ENCODE measurements at places on chromosomes 7 and 10.

DNA sequence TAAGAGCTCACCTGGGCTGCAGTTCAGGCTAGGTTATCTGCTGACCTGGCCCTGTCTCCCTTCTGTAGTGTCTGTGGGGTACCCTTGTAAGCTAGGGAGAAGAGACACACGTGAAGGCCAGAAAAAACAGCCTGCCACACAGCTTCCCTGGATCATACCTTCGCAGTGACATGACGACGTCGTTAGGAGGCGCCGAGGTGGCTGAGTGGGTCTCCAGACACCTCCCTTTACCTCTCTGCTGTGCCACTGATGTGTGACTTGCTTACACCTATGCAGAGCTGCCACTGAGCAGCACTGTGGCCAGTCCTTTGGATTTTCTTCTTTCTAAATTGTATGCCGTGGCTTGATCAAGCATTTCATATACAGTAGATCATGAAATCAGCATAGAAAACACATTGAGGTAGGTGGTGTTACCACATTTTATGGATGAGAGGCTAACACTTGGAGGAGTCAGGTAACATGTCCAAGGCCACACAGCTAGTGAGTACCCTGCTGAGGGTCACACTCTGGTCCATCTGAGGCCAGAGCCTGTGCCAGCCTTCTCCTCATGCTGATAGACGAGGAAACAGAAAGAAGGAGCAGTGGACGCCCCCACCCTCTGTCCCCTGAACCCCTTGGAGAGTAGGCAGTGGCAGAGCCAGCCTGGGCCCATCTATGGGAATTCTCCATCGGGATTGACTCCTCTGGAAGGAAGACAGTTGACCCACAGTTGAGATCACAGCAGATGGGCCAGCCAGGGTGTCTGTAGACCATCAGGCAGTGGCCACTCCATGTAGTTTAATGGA lies 23.1 kb downstream of the HTRA1 start:
- DNase-seq: no peak

DNA sequence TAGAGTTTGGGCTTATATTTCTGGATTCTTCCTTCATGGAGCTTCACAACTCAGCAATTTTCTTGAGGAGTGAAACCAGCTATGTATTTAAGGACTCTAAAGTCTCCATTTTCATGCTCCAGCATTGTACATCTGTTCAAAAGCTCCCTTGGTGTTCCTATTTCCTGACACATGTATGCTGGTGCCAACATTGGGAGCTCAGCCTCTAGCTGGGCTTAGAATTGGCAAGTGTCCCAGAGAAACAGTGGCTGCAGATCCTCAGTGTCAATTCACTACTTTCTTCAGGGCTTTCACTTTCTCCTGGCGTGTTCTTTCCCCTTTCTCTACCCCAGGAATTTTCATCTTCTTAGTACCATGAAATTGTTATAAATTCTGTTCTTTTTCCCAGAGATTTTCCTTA lies 103.1 kb downstream of the ZNF467 start:
- no peak for DNase-seq

DNA sequence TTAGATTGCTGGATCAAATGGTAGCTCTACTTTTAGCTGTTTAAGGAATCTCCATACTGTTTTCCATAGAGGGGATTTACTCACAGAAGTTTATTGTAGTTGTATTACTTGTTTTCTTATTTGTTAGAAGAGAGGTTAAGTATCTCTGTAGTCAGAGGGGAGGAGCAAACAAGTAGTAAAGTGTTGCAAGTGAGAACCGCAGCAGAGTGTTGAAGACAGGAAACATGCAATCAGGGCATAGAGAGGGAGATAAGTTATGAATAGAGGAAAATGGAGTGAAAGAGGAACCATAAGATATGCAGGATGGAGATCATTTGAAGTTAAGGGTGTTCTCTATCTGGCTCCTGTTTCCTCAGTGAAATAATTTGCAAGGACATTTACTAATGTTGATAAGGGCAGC lies 331.4 kb upstream of the TMEM229A start:
- no peak for DNase-seq

DNA sequence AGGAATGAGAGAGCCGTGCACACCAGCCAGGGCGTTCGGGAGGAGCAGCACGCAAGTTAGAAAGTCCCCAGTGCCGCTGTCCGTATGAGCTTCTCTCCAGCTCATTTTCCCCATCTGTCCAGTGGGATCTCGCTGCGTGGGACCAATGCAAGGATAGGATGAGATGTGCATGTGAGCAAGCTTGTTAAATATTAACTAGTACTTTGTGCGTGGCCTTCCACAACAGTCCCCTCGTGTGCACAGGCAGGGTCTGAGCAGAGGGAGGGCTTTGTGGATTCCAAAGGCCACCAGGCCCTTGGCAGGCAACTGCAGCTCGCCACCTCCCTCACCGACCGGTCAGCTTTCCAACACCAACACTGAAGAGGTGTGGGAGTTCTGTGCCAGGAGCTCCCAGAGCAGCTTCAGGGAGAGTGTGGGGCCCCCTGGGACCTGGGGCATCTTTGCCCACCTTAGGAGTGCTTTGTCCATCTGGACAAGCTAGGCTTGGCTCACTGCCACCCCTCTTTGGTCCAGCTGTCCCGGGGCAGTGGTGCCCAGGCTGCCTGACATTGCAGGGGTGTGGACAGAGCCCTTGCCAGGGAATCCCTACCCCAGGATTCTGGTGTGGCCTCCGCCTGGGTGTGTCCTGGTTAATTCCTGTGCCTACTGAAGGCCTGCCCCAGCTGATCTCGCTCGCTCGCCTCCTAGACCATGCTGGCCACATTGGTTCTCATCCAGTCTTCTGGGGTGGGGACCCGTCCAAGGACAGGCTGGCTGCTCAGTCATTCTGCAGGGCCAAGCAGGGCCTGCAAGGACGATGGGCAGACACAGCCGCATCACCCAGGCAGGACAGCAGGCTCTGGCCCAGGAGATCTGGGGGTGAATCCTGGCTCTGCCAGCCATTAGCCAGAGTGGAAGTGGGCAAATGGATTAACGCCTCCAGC lies 5.3 kb downstream of the FAM20C start:
- no peak for DNase-seq

- DNase-seq: no peak
Measured at GRCh38 chr10:12348294-12348869, 965 bp upstream of the CAMK1D start.
